Right renal pelvis (tissue), 4 donors: ENCODE measurements at places on chromosomes 6 and 20. TPM values are rescaled to one million over a fixed set of nuclear protein-coding genes. Genes with fewer than 3 reads are reported as not detected.
A peak's percentile ranks its signal among the peaks of the same experiment; 100 is the strongest.

The CPNE5 gene
- 12.5 TPM for polyA plus RNA-seq

The MEI4 gene
- polyA plus RNA-seq: 1.6 TPM

The DACT2 gene
- 19.5 TPM for polyA plus RNA-seq

The TOX2 gene
- 4.2 TPM for polyA plus RNA-seq

The ARMH2 gene
- 0.09 TPM for polyA plus RNA-seq

The C6orf52 gene
- polyA plus RNA-seq: 4.6 TPM

The TGM6 gene
- polyA plus RNA-seq: not detected

The TINAG gene
- polyA plus RNA-seq: 33.0 TPM

The RIOK1 gene
- polyA plus RNA-seq: 31.9 TPM

The SNAP25 gene
- polyA plus RNA-seq: 6.7 TPM

The POPDC3 gene
- 0.18 TPM for polyA plus RNA-seq

The PTPRK gene
- polyA plus RNA-seq: 61.8 TPM

- DNase-seq: no peak
These were observed 3.8 kb downstream of the BCAS4 start for GRCh38 chr20:50798650-50799049.

- DNase-seq: no peak
These were observed 10.9 kb upstream of the MRS2 start for GRCh38 chr6:24391756-24392405.

GRCh38 chr6:18021166-18021850, 33.9 kb upstream of the KIF13A start:
- DNase-seq: no peak

DNA sequence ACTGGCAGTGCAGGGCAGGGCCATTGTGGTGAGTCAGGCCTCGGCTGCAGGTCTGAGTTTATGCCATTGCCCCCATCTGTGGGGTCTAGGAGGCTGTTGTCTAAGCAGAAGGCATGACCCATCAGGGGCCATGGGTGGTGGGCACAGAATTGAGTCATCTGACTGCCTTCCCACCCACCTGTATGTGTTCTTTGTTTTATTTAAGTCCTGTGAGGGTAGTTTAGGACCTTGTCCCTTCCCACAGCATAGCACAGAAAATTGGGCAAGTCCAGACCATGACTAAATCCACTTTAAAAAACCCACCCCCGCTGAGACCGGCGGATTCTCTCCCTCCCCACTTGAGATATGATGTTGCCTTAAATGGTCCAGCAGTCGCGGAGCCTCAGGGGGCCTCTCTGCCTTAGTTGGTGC, 40.3 kb downstream of the ERMARD start:
- no peak for DNase-seq

- no peak for DNase-seq
These were observed 228.4 kb upstream of the BTBD3 start for GRCh38 chr20:11689262-11689661.

GRCh38 chr20:46400253-46400652, 6.2 kb downstream of the ELMO2 start:
- DNase-seq: no peak

DNA sequence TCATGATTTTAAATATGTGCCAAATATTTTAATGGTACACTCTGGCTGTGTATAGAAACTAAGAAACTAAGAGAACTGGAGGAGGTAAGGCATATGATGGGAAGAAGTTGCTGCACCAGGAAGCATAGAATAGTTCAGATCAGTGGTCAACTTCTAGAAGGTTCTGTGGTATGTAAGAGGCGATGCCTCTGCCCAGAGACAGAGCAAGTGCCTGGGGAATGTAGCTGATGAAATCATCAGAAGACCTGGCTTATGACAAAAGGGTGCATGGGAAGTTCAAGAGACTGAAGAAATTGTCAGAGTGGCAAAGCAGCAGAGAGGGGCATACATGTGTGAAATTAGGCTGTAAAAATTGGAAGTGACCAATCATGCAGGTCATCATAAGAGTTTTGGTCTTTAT, 580.8 kb downstream of the BMP2 start:
- DNase-seq: no peak

GRCh38 chr6:41608443-41609151, 29.7 kb upstream of the MDFI start:
- no peak for DNase-seq

DNA sequence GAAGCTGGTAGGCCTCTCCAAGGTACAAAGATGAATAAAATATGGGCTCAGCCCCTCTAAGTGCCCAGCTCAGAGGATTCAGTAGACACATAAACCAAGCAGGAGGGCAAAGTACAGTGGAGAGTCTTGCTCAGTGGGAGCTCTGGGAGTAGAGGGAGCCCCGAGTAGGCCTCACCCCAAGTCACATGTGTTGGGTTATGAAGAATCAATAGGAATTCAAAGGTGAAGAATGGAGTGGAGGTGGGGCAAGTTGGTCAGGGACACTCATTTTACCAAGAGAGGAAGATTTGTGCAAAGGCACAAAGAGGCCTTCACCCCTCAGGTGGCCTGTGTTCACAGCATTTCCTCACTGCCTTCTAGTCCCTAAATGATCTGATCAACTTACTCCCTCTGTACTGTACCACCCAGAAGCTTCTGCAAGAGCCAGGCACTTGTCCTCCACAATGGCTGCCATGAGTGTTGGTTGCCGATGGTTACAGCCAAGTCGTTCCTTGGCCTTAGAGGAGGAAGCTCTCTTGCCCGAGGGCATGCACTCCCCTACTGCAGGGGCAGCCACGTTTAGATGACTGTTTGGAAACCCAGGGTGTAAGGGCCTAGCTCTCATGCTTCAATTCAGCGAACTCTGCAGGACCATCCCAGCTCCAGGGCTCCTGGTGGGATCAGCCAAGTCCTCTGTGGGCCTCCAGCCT, 6.7 kb upstream of the CDKN1A start:
- DNase-seq: no peak

DNA sequence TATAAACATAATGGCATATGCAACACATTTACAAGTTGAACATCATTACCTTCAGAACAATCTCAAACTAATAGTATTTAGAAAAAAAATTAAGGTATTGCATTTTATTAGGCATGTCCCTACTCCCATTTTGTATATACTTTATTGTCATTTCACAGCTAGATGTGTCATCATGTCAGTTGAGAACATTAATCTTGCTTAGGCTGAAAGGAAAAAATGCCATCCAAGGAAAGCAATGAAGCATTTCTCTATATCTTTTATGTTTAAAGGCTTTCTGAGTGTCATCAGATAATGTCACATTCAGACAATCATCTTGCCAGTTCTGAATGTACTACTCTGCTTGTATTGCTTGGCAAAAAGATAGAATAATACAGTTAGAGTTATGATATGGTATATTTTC, 228.8 kb upstream of the THEMIS start:
- DNase-seq: no peak

- DNase-seq: no peak
These were observed 1.0 kb downstream of the BCL2L1 start for GRCh38 chr20:31721408-31722256.

- DNase-seq: no peak
These were observed at the start of gene INSM1 for GRCh38 chr20:20367575-20368417. TSS of gene INSM1 (plus strand) at chr20:20368104. CDS start at chr20:20368268, 164 bp downstream.

- no peak for DNase-seq
These were observed 57.4 kb downstream of the MOCS1 start for GRCh38 chr6:39876826-39877225.

- DNase-seq: no peak
These were observed 17.2 kb upstream of the NCR2 start for GRCh38 chr6:41318261-41318653.

DNA sequence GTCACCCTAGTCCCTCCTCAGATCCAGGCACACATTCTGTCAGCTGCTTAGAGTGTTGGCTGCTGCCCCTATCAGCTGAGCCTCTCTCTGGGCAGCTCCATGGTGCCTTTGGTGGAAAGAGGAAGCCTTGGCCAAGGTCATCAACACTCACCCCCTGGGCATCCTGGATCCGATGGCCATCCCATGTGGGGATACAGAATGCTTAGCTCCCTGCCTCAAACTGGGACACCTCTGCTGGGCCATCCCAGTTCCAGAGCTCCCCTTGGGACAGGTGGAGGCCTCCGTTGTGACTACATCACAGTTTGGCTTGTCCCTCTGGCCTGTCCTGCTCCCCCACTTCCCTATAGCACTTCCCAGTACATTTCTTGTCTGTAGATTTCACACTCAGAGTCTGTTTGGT, 45.6 kb downstream of the TOX2 start:
- DNase-seq: no peak

GRCh38 chr6:62479697-62480220, 193.7 kb upstream of the KHDRBS2 start:
- DNase-seq: peak; percentile 2

- no peak for DNase-seq
These were observed 15.7 kb upstream of the QKI start for GRCh38 chr6:163398815-163399214.

- no peak for DNase-seq
These were observed 11.1 kb downstream of the ULBP1 start for GRCh38 chr6:149974825-149975224.
